ENCODE measurements at places on chromosomes 5 and 9.

- peak; percentile 50 for DNase-seq
Observed at GRCh38 chr9:113589890-113590289, 126.4 kb downstream of the RGS3 start.

GRCh38 chr9:99173570-99174504 lies 47.9 kb downstream of the ALG2 start:
- DNase-seq = no peak

DNA sequence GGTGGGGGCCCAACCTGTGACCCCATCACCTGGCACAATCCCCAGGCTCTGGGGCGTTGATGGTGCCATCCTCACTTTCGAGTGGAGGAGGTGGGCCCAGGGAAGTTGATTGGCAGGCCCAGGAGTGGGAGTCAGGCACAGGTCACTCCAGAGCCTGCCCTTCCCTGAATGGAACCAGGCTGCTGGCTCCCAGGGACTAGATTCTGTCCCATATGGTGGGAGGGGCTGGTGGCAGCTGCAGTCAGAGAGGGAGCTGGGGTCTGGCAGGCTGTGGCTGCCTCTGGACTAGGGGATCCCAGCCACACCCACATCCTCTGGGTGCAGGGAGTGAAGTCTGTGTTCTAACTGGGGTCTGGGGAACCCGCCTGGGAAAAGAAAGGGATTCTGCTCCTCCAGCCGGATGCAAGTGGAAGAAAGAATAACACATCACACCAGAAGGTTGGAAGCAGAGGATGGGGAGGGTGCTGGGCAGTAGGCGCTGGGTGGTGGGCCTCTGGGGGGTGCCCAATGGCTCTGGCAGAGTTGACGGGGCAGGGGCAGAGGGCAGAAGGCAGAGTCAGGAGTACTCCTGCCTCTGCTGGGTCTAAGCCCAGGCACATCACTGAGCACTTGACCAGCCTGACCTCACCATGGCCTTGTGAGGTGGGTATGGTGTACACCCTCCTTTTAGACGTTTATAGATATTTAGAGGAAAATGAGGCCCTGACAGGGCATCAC lies 25.8 kb downstream of the CEL start:
- DNase-seq = no peak

DNA sequence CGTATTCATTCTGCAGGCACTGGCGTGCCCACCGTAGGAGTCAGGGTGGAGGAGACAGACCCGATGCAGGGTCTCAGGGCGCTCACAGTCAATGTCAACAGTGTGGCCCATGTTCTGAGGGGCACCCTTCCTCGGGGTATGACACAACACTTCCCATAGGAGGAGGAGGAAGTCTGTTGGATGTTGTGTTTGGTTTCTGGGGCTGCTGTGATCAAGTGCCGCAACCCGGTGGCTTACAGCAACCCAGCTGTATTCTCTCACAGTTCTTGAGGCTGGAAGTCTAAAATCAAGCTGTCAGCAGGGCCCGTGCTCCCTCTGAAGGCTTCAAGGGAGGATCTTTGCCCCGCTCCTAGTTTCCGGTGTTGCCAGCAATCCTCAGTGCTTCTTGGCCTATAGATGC lies 5.6 kb upstream of the HNRNPAB start:
- DNase-seq = no peak
